DMS53 (cell line): ENCODE measurements at places on chromosomes 13 and 19.

DNA sequence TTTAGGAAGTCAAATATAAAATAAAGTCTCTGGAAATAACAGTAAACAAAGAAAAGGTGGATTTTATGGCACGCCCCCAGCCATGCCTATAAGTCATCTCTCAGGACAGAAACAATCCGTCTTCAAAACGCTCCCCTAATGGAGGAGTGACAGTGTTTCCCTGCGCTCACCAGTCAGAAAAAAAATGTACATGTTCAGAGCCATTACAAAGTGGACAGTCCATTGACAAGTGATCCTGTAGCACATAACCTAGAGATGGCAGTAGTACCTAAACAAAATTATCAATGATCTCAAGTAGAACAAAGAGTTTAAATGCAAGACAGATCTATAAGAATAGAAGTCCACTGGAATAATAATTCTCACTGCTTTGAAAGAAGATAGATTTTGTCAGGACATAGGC is 891.7 kb upstream of the MIR17HG start:
- DNase-seq: peak; percentile 0

GRCh38 chr19:46351241-46352041 is 4.6 kb downstream of the PPP5C start:
- no peak for DNase-seq

DNA sequence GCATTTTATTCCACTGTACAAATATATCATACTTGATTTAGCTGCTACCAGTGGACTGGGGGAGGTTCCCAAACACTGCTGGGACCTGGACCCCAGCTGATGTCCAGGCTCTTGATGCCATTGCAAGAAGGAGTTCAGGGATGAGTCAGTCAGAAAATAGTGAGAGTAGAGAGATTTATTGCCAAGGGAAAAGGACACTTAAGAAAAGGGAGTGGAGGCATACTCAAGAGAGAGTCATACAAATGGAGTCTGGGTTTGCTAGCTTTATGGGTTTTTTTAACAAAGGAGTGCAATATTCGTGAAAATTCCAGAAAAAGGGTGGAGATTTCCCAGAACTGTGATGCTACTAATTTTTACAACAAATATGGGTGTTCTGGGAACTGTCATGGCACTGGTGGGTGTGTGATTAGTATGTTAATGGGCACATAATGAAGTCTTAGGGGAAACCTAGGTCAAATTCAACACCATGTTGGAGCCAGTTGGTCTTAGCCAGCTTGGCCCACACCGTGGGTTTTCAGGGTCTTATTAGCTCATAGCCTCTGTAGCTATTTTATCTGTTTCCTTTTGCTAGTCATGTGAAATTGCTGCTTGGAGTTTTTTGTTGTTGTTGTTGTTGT is 36.2 kb downstream of the GPC6 start:
- no peak for DNase-seq

- peak; percentile 35 for DNase-seq
These were observed 19.4 kb upstream of the KLF5 start for GRCh38 chr13:73039201-73040108.

DNA sequence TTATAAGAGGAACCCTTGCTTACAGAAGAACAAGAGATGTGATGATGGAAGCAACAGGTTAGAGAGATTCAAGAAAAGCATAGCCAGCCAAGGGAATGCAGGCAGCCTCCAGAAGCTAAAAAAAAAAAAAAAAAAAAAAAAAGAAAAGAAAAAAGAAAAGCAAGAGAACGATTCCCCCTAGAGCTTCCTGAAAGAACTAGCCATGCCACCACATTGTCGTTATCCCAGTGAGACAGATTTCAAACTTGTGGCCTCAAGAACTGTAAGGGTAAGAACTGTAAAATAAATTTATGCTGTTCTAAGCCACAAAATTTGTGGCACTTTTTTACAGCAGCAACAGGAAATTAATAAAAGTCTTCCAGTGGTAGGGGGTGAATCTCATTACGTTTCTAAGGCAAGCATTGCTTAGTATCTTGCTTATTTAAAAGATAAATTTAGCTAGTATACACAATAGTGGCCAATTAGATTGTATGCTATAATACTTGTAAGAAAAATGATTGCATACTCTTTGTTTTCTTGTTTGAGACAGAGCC is 21.8 kb downstream of the RFXAP start:
- DNase-seq: no peak

- no peak for DNase-seq
These were observed 346.6 kb downstream of the RFC3 start for GRCh38 chr13:34164582-34164981.

GRCh38 chr19:11345122-11345803 is 805 bp downstream of the TMEM205 start:
- peak; percentile 57 for DNase-seq

DNA sequence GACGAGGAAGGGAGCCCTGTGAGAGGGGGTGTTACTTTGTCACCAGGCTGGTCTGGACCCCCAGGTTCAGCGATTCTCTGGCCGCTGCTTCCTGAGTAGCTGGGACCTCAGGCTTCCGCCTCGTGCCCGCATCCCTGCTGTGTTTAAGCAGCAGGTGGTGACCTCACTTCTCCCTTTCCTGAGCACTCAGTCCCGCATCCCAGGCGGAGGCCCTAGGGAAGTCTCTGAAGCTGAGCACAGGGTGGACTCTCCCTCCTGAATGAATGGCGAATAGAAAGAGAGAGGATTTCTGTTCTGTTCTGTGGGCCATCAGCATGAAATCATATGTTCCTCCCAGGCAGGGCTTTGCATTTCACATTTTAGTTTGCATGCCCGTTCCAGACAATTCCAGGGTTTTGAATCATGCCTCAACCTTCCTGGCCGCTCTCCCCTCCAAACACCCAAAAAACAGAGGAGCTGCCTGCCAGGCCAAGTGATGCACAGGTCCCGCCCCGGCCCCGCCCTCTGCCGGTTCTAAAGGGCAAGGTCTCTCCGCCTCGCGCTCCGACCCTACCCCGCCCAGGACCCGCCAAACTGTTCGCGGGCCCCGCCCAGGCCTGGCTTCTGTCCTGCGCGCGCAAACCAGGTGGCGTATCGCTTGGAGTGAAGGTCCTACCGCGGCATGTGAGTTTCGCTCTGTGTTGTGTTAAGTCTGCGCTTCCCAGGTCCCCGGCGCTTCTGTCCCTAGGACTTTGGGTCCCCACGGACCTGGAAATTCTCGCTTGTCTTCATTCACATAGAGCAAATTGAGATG is 35.1 kb upstream of the ZNF808 start:
- DNase-seq: peak; percentile 89

GRCh38 chr13:103556681-103557080 is 490.5 kb upstream of the SLC10A2 start:
- DNase-seq: no peak

- DNase-seq: no peak
These were observed 185.0 kb downstream of the ZNF536 start for GRCh38 chr19:30557212-30557611.

DNA sequence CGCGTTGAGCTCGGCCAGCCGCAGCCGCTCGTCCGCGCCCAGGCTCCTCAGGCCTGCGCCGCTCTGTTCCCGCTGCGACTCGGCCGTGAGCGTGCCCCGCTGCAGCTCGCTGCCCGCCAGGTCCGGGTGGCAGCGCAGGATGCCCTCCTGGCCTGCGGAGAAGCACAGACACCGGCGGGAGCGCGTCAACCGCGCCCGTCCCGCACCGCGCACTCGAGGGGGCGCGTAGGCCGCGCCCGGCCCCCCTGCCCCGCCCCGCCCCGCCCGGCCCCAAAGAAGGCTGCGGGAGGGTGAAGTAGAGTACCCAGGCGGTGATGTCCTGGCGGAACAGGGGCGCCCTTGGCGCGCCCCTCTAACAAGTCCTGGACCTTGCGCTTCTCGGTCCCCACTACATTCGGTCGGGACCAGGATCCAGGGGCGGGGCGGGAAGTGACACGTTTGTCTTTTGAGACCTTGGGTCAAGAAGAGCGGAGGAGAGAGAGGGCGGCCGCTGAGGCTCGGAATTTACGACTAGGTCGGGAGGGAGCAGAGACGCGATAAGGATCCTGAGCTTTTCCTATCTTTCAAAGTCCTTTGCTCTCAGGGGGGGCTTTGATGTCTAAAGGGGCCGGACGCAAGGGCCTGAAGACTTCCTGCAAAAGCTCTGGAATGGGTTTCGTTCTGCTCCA is 9.3 kb upstream of the CDX2 start:
- peak; percentile 56 for DNase-seq

GRCh38 chr19:51354103-51354741 is 12.0 kb downstream of the ETFB start:
- DNase-seq: no peak

DNA sequence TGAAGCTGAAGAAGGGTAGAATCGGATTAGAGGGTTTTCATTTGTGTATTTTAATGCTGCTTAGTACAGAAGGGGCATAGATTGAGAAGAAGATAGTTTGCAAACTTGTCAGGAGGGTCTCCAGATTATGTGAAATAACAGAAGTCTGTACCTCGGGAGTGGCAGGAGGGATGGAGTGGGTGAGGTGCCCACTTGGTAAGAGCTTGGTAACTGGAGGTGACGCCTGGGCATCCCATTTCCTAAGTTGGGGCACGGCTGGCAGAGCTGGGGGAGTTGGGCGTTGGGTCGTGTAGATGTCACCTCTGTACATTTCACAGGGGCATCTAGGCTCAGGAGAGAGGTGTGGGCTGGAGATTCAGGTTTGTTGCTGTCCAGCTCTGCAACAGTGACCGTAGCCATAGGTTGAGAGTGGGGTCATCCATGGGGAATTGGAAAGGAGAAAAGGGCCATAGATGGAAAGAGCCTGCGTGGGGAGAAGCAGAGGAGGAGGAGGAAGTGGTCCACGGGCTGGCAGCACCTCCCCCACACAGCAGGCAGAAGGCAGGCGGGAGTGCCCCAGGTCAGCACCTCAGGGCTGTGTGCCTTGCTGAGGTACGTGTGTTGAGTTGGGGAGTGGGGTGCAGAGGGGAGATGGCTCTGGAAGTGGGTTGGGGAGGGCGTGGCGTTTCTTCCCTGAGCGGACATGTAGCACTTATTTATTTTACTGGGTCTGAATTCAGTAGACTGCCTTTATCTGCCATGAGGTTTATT is 31.2 kb downstream of the MPHOSPH8 start:
- no peak for DNase-seq

GRCh38 chr13:110820322-110820721 is 94.5 kb downstream of the ANKRD10 start:
- peak; percentile 90 for DNase-seq

DNA sequence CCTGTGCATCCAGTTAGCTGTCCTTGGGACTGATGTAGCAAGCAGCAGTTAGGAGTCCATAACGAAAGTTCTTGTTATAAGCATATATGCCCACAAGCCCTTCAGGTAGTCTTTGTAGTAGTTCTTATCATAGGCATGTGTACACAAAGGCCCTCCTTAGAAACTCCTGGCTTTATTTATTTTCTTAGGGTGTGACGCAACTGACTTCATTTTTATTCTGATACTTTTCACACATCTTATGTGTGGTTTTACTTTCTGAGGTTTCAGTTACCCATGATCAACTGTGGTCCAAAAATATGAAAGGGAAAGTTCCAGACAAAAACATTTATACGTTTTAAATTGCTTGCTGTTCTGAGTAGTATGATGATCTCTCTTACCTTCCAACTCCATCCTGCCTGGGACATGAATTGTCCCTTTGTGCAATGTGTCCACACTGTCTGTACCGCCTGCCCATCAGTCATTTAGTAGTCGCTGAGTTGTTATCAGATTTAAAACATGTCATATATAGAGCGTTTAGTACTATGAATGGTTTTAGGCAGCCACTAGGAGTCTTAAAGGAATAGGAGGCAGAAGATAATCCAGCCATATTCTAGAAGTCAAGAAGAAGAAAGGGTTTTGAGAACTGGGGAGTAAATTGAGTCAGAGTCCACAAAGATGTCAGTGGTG is 19.4 kb downstream of the GPC5 start:
- DNase-seq: no peak
